CD4-positive, alpha-beta T cell (primary cell): ENCODE measurements at places on chromosomes 5 and 9. TPM values are rescaled to one million over a fixed set of nuclear protein-coding genes. Genes with fewer than 3 reads are reported as not detected.

Gene EIF4E1B
- not detected for total RNA-seq

Gene TMC1
- not detected for total RNA-seq

Gene AJM1
- 1.1 TPM for total RNA-seq

Gene HK3
- 1.2 TPM for total RNA-seq

Gene RAB24
- total RNA-seq = 18.0 TPM

Gene NEUROG1
- total RNA-seq = not detected

Gene RGP1
- total RNA-seq = 12.6 TPM

Gene ARHGEF28
- not detected for total RNA-seq

Gene FOXD4L6
- not detected for total RNA-seq

Gene PCDHA1
- not detected for total RNA-seq

Gene HARS1
- 53.5 TPM for total RNA-seq

Gene GPR21
- total RNA-seq = 0.74 TPM

Gene PDE6A
- total RNA-seq = not detected

Gene INSYN2B
- total RNA-seq = not detected

Gene COL23A1
- total RNA-seq = not detected

Gene KCNV2
- total RNA-seq = not detected

Gene PPP3R2
- total RNA-seq = not detected

Gene FLT4
- 2.3 TPM for total RNA-seq

Gene CAMK2A
- total RNA-seq = 0.05 TPM

Gene KIF27
- total RNA-seq = 3.6 TPM

Gene ORM2
- total RNA-seq = not detected

Gene FAM120A
- total RNA-seq = 46.5 TPM

Gene ZNF483
- total RNA-seq = 28.5 TPM

Gene CRHBP
- total RNA-seq = not detected

Gene TSSK1B
- total RNA-seq = not detected

Gene MCC
- 3.2 TPM for total RNA-seq

Gene PLCXD3
- total RNA-seq = not detected

Gene CCNI2
- 7.2 TPM for total RNA-seq
